ENCODE measurements at places on chromosomes 4 and X.

DNA sequence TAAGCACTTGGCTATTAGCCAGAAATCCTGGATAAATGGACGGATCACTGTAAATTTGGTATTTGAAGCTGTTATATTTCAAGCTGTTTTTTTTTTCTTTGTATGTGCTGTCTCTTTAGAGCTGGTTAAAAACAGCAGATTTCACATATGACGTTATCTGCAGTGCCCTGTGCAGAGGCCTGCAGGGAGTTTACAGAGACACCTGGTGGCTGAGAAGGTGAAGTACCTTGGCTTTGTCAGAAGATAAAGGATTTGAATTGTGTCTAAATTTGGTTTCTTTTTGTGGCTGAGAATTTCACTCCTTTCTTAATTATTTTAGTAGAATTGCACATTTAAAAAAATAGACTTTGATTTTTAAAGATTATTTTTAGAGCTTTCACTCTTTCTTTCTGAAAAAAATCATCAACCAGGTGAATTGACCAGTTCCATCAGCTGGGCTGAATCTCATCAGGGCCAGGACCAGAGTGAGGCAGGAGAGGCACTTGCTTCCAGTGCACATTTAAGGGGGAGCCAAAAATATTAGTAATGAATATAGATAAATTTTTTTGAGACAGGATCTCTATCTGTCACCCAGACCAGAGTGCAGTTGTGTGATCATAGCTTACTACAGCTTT lies 9.6 kb upstream of the CHRNA9 start:
- DNase-seq, result no peak

- peak; percentile 81 for DNase-seq
Observed at GRCh38 chr4:173494013-173494970, 35.7 kb downstream of the HAND2 start.

DNA sequence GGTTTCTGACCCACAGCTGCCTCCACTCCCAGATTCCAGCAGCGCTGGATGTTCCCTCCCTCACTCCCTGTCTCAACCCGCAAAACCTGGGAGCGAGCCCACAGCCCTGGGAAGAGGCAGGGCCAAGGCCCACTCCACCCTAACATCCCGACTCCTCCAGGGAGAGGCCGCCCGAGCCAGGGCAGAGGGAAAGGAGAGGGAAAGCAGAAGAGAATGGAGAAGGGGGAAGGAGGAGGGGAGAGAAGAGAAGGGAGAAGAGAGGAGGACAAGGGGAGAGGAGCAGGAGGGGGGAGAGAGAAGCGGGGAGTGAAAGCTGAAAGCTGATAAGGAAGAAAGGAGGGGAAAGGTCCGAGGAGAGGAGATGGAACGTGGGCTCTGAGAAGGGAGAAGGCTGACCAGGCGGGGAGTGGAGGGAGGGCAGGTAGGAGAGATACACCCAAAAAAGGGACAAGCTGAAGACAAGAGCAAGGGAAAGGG lies 120.2 kb upstream of the PJA1 start:
- no peak for DNase-seq

DNA sequence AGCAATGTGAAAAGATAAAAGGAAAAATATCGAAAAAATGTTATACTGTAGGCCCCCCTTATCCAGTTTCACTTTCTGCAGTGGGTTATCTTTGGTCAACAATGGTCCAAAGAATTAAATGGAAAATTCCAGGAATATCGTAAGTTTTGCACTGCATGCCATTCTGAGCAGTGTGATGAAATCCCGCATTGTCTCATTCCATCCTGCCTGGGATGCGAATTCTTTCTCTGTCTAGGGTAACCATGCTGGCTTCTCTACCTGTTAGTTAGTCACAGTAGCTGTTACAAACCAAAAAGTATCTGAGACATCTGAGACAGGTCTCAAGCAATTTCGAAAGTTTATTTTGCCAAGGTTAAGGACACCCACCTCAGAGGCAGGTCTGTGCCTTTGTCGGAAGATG lies 170.3 kb downstream of the COX18 start:
- DNase-seq, result no peak

DNA sequence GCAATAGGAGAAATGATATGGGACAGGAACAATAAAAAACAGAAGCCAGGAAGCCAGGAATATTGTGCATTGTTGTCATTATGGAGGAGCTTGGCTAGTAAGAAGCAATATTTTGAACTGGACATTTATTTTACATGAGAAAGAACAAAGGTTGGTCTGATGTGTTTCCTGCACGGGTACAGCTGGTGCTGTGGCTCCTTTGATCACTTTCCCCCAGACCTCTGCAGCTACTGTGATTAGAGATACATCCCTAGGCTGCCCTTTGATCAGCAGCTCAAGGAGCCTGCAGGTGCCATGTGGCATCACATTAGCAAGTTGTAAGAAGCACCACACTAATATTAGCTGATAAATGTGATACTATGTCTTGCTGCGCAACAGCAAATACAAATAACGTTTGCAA lies 2.5 kb downstream of the PDGFC start:
- DNase-seq, result no peak

DNA sequence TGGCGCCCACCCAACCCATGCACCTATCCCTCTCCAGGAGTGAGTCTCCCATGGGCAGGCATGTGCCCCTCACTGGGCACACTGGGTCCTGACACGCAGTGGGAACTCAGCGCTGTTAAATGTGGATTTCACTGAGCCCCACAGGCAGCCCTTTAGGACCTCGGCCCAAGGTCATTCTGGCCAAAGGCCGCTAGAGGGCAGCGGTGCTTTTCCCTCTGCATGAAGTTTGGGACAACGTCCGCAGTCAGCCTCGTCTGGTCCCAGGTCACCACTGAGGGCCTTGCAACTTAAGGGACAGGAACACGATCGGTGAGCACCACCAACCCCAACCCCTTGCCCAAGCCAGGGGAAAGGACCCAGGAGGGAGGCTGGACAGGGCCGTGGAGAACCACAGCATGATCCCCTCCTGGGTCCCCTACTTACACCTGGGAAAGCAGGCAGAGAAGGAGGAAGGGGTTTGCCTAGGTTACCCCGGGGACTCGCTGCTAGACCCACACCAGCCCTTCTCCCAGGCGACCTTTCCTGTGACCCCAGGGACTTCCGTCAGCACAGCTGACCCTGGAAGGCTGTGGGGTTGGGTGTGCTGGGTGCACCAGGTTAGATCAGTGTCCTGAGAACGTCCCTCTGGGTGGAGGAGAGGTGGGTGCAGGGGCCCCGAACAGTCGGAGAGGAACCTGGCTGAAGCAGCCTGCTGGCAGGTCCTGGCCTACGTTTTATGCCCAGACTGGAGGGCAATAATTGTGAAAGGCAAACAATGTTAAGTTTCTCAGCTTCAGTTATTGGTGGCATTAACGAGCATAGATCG lies 24.0 kb downstream of the CYTL1 start:
- peak; percentile 85 for DNase-seq

- no peak for DNase-seq
Observed at GRCh38 chr4:173501592-173502150, 28.4 kb downstream of the HAND2 start.

DNA sequence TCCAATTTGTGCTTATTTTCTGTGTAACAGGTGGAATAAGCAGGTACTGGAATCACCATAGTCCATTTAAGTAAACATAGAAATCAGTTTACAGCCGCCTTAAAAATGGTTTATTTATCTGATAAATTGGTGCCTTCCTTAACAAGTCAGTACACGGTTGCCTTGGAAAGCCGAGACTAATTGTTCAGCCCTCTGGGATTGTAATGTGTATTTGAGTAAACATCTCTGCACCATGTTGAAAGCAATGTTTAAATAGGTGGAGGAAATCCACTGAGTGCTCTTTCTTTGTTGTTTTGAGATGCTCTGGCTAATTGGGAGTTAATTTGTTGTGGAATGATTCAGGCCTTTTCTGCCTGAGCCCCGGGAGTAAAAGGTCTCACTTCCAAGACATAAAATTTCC lies 45.7 kb upstream of the ADRA2C start:
- no peak for DNase-seq

DNA sequence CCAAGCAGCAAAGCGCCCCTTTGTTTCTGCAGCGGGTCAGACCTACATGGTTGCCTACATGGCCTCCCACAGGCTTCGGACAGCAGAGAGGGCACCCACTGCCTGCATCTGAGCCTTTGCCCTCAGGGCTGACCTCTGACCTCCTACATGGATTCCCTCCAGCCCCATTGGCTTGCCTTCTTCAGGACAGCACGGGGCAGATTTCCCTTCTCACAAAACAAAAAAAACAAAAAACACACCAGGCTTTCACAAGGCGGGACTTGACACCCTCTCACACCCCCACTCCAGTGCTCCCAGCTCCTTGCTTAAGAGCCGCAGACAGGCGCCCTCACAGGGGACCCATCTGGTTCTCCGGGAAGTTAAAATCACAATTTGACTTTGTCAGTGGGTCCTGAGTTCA lies 32.9 kb downstream of the ZFYVE28 start:
- DNase-seq, result no peak

- DNase-seq, result no peak
Observed at GRCh38 chr4:61933527-61933926, 733.4 kb downstream of the ADGRL3 start.

- no peak for DNase-seq
Observed at GRCh38 chr4:155073852-155074251, 134.6 kb upstream of the NPY2R start.

GRCh38 chrX:129145840-129146272 lies 377.4 kb downstream of the SMARCA1 start:
- DNase-seq, result no peak

- DNase-seq, result no peak
Observed at GRCh38 chr4:145566086-145566708, 53.0 kb upstream of the MMAA start.

- no peak for DNase-seq
Observed at GRCh38 chr4:16271411-16271810, 45.1 kb upstream of the TAPT1 start.

GRCh38 chr4:134777606-134778005 lies 576.0 kb upstream of the PABPC4L start:
- DNase-seq, result no peak

DNA sequence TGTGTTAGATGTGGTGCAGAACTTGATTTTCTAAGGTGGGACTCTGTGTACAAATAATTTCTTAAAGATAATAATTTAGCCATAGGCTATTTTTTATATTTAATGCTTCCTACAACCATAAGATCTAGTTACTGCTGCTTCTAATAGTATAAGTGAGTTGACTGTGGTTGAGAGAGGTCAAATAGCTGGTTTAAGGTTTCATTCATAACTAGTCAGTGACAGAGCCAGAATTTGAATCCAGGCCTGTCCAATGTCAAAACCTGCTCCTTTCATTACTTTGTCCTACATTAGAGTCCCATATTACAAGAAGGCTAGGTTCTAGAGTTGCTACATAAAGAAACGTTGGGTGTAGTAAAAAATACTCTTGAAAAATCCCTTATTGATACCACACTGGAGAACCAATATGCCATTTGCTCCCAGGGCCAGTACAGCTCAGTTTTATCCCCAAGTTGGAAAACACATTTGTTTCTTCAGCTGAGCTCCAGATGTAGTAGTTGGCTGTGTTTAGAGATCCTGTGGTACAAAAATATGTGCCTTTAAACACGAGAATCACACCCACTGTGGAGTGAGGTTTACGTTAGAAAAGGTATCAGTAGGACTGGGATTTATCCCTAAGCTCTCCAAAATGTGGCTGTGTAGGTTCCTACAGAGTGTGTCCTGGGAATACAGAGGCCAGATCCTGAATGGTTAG lies 84.3 kb downstream of the REPS2 start:
- DNase-seq, result no peak

- no peak for DNase-seq
Observed at GRCh38 chr4:182923366-182923765, 6.2 kb upstream of the DCTD start.

DNA sequence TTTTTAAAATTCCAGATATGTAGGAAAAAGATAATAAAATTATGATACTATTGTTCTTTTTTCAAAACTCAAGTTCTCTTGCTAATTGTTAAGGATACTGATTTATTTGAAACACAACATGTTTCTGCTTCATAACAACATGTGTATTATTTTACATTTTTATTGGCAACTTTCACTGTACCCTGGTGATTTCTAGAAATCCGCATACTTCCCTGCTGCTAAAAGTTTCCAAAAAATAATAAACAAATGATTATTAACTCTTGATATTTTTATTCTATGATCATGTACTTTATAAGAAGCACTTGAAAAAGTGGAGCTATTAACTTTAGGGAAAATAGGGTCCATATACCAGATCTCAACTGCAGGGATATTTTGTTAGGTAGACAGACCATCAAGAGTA lies 71.2 kb upstream of the HCCS start:
- no peak for DNase-seq

- no peak for DNase-seq
Observed at GRCh38 chr4:53520116-53520515, 71.2 kb downstream of the LNX1 start.

- DNase-seq, result no peak
Observed at GRCh38 chrX:70196961-70197720, 19.9 kb downstream of the DGAT2L6 start.

- DNase-seq, result no peak
Observed at GRCh38 chr4:18394656-18395055, 373.1 kb upstream of the LCORL start.

DNA sequence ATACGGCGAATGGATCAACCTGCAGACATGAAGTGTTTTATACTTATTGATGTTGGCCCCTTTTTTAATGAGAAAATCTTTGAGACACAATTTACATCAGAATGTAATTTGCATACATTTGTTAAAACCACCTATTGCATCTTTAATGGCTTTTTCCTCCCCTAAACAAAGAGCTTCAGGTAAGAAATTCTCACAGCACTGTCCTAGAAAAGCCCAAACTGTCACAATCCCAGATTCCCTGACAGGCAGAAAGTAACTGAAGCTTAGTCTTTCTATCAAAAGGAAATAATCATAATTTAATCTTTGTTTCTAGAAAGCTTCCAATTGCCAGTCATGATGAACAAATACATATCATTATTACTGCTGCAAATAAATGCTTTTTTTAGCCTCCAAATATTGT lies 407.9 kb downstream of the TMA16 start:
- no peak for DNase-seq
